ENCODE measurements at places on chromosomes 5 and 9. TPM values are rescaled to one million over a fixed set of nuclear protein-coding genes. Genes with fewer than 3 reads are reported as not detected.
A peak's percentile ranks its signal among the peaks of the same experiment; 100 is the strongest.

Gene TRPM3
- total RNA-seq: 0.22 TPM

Gene WDR31
- total RNA-seq: 1.6 TPM

Gene CDC14B
- total RNA-seq: 21.0 TPM

Gene SEMA5A
- total RNA-seq: 15.3 TPM

Gene OR4F3
- not detected for total RNA-seq

Gene BNIP1
- 13.2 TPM for total RNA-seq

Gene ARRDC3
- total RNA-seq: 94.7 TPM

Gene COL23A1
- total RNA-seq: 0.16 TPM

Gene SIT1
- total RNA-seq: not detected

Gene ERGIC1
- 137 TPM for total RNA-seq

Gene IPO11
- total RNA-seq: 24.9 TPM

Gene BTNL8
- total RNA-seq: not detected

DNA sequence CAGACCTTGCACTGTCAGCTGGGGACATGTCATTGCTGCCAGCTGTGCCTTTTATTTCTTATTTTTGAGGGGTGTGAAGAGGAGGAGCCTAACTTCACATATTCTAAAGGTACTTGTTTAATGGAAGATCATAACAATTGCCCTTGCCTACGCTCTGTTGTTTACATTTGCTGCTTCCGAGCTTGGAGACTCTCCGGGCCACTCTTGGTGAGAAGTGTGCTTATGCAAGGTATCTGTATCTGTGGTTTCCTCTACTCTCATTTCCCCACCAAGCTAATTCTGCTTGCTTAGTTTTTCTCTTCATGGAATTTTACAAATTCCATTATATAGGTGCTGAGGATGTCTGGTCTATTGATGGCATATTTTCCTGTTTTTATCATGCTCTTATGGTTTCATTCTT, 105.3 kb downstream of the RASGRF2 start:
- DNase-seq: no peak

- DNase-seq: no peak
Measured at GRCh38 chr9:132602207-132602606, 19.8 kb downstream of the BARHL1 start.

GRCh38 chr5:76363352-76364225, 39.5 kb upstream of the IQGAP2 start:
- no peak for DNase-seq

DNA sequence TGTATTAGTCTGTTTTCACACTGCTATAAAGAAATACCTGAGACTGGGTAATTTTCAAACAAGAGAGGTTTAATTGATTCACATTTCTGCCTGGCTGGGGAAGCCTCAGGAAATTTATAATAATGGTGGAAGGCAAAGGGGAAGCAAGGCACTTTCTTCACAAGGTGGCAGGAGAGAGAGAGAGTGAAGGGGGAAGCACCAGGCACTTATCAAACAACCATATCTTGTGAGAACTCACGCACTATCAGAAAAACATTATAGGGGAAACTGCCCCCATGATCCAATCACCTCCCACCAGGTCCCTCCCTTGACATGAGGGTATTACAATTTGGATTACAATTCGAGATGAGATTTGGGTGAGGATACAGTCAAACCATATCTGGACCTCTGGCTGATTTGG, 34.7 kb downstream of the ADRB2 start:
- DNase-seq: no peak

DNA sequence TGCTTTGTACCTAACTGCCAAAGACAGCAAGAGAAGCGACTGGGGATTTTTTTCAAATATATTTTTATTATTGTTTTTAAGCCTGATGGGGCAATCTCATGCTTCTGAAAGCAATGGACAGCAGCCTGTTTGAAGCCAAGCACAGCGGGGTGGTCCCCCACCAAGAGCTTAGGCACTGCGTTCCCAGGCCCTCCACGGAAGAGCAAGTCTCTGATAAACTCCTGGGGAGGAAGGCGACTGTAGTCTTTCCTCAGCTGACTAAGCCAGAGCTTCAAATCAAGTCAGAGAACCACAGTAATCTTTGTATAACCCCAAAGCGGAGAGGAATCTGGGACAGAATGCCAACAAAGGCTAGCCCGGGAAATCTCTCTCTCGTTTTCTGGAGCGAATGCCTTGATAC, 54.4 kb downstream of the ARSB start:
- peak; percentile 63 for DNase-seq

DNA sequence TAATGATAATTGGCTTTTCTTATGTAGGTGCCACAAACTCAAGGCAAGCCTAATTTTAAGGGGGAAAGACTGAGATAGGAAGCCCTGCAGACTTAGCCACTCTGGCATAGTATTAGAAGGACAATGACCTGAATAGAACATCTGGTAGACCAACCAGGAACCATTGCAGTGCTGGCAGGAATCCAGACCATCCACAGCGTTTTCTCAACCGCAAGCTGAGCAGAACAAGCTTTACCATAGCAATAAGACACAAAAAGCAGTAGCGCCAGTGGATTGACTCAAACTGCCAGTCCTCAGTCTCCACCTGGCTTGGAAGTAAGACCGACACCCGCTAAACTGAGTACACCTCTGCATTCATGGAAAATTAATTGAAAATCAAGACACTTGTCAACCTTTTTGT, 141.3 kb upstream of the LPAR1 start:
- DNase-seq: peak; percentile 20

- DNase-seq: no peak
Measured at GRCh38 chr9:98970532-98971041, 26.9 kb downstream of the COL15A1 start.

GRCh38 chr9:125995706-125996105, 248.5 kb downstream of the PBX3 start:
- DNase-seq: no peak

DNA sequence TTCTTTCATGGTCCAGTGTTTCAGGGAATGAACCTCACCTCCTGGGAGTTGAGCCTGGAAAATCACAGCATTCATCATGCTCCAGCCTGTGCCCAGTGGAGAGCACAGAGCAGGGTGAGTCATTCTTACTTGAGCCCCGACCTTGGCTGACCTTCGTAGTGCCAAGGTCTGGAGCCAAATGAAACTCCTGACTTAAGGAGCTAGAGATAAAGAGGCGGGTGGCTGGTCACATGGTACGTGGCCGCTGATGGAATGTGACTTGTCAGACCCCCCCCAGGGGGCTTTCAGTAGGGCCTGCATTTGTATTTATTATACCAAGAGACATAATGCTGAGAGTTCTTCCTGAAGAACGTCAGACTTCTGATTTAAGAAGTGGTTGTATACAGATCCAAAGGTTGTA, 15.0 kb upstream of the PIP5K1B start:
- no peak for DNase-seq

- no peak for DNase-seq
Measured at GRCh38 chr5:123907349-123907748, 395.4 kb downstream of the CSNK1G3 start.

DNA sequence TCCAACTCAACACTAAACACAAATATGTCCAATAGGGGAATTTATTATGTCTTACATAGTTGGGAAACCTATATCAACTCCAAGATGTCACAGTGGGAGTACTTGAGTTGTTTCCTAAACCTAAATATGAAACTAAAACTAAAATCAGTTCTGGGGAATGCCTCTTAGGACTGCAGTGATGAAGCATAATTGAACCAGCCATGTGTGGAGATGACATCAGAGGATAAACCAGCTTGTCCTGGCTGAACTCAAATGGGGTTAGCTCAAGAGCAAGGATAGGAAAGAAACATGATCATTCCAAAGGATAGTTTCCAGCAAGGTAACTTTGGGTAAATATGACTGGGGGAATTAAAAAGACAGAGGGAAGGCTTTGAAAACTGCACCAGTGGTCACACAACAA, 88.9 kb upstream of the PLPPR1 start:
- no peak for DNase-seq

DNA sequence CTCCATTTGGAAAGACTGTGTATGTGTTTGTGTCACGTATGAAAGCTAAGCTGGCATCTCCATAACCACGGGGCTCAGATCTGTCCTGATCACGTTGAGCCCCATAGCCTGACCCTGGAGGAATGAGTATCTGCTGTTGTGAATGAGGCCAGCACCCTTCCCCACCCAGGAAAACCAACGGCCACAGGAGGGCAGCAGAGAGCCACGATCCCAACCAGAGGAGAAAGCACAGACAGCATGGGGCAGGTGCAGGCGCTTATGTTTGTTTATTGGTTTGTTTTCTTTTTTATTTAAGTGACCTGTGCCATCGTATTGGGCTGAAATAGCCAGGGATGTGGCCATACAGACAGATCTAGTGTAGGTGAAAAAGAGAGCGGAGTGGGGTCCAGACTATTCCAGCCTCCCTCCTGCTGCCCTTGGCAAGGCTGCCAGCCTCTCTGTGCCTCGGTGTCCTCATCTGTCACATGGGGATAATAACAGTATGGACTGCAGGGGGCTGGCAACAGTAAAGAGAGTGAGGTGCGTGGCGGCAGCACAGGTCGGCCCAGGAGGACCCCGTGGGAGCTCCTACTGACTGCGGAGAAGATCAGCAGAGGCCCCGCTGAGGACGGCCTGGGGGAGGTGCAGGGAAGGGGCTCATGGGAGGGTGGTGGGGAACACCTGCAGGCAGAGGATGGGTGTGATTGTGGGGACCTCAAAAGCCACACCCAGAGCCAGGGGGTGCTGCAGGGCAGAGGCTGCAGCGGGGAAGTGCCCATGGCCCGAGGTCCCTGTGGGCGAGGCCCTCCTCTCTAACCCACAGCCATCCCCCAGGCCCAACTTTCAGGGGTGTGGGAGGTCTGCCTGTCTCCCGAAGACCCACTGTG, 12.1 kb downstream of the OR2V2 start:
- DNase-seq: peak; percentile 25

- DNase-seq: no peak
Measured at GRCh38 chr5:154628685-154629084, 126.5 kb upstream of the LARP1 start.

DNA sequence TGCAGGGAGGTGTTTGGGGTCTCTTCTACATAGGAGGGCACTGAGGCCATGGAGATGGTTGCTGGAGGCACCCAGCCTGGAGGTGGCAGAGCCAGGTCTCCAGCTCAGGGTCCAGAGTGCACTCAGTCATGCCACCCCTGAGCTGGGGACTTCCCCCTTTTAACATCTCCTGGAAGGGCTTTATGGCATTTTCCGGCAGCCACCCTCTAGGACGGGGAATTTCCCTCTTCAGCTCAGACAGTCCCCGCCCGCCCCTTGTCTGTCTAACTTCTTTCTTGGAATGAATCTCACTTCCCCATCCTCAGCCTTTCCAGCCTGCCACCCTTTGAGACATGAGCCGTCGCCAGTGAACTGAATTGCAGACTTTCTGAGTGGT, 49.9 kb downstream of the COL15A1 start:
- no peak for DNase-seq

GRCh38 chr5:66516550-66516949, 79.6 kb upstream of the MAST4 start:
- DNase-seq: no peak

DNA sequence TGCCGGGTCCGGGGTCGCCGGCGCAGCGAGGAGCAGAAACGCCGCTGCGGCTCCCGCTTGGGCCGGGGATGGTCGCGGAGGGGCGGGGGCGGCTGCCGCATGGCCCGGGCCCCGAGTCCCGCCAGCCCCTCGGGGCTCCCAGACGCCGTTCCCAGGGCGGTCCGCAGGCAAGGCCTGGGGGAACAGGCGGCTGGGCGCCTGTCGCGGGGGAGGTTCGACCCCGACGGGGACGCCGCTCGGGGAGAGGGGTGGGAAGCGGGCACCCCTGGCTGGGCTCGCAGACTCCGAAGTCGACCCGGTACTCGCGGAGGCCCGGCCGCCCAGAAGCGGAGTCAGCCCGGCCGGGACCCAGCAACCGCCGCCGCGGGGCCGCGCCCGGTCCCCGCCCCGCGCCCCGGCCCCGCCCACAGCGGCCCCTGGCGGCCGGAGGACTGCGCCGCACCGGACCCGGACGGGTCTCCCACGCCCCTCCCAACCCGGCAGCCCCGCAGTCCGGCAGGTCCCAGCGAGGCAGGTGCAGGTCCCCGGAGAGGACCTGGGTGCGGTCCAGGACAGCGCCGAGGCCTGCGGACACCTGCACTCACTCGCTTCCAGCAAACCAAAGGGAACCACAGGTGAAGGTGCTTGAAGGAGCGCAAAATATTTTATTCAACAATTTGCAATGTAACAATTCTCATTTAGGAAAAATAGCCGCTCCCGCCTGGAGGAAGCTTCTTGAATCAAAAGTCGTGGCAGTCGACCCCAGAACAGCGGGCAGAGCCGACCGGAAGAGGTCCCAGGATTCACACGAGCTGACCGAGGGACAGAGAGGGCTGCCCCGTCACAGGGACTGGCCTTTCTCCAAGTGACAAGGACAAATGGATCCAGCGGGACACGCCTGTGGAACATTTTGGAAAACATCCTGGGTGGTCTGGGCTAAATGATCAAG, at the start of gene INPP5E:
Gene INPP5E (minus strand): TSS at position 365 of the 928 bp plus-strand sequence. CDS start 426 bp downstream, outside the sequence.
- peak; percentile 42 for DNase-seq

- no peak for DNase-seq
Measured at GRCh38 chr9:133090187-133090586, 28.4 kb downstream of the CEL start.

- DNase-seq: no peak
Measured at GRCh38 chr9:129624947-129625346, 1.0 kb upstream of the NTMT1 start.

GRCh38 chr5:77859306-77859705, 83.2 kb upstream of the TBCA start:
- no peak for DNase-seq

GRCh38 chr5:80790698-80791097, 135.9 kb upstream of the DHFR start:
- DNase-seq: no peak

GRCh38 chr5:134609232-134609851, 23.3 kb downstream of the SAR1B start:
- no peak for DNase-seq

GRCh38 chr5:78691084-78691960, 42.8 kb upstream of the LHFPL2 start:
- no peak for DNase-seq

- DNase-seq: no peak
Measured at GRCh38 chr5:122690266-122690665, 84.6 kb upstream of the SNX2 start.

- DNase-seq: no peak
Measured at GRCh38 chr5:15442193-15442570, 57.8 kb upstream of the FBXL7 start.

Data from astrocyte (in vitro differentiated cells and primary cell).